ENCODE measurements at places on chromosomes 6 and 20.

- no peak for DNase-seq
These were observed 8.0 kb downstream of the ECT2L start for GRCh38 chr6:138803861-138804260.

DNA sequence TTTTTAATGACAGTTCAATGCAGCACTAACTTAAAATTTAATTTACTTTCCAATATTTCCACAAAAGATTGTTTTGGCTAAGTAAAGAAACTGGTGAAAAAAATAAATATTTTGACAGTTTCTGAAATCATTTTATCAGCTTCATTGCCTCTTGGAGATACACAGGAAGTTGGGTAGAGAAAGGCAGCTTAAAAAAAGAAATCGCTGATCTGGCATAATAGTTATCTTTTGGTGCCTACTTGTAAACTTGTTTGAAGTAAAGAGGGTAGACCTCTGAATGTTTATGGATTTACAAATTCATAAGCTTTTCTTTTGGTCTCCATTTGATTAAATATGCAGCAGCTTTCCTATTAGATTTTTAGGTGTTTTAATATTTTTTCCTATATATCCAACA, 103.4 kb downstream of the RTN4IP1 start:
- no peak for DNase-seq

DNA sequence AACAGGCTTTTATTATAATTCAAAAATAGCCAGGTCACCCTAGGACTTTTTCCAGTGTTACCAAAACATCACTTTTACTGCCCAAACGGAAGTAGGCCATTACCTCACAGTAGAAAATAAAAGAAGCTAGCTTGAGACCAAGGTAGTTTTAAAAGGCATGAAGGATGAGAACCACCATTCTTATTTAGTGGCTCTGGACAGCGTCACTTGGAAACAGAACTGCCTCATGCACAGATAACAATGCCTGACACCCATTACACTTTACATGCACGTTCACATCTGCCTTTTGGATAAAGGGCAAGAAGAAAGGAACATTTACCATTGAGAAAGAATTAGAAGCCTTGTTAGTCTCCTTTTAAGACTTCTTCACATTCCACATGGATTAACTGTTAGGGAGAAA, 1.9 kb upstream of the PAQR8 start:
- DNase-seq, result no peak

DNA sequence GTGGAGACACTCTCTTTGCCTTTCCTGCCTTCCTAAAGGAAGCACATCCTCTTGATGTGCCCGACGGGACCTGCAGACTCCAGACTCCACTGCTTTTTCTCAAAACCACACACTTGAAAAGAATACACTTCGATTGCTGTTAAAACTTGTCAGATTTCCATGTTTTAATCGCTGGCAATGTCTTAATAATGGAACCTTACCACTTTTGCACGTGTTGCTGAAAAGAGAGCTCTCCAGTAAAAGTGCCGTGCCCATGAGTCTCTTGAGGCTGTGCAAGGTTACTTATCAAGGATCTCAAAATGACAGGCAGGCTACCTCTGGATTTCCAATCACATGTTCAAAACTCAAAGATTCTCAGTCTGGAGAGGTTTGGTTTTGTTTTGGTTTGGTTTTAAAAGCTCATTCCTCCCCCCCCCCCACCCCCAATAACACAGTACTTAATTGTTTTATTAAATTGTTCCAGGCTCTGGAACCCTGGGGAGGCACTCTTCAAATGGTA, 12.0 kb upstream of the TFAP2A start:
- DNase-seq, result no peak

- no peak for DNase-seq
These were observed 27.6 kb downstream of the TINAG start for GRCh38 chr6:54335871-54336270.

DNA sequence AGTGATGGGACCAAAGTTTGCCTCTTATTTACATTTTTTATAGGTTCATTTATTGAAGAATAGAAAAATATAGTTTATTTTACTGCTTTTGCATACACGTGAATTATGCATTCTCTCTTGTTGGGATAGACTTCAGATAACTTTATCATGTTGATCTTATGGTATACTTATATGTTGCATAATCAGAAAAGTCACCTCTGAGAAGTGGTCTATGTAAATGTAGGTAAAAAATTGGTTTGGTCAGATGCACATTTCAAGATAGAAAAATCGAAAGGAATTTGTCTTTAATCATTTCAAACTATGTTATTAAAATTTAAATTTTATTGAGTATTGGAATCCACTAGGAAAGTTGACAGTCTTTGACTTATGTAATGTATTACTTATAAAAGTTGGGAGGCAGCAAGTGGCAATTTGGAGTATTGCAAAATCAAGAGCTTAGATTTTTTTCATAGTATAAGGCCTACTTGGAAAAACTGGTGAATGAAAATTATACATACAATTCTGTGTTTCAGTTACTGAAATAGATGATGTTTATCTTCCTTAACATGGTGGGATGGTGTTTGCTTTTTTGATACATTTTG, 2.4 kb downstream of the PHF3 start:
- DNase-seq, result no peak

- DNase-seq, result no peak
These were observed 144.5 kb downstream of the MAP3K7 start for GRCh38 chr6:90442366-90442765.

- DNase-seq, result no peak
These were observed 76.6 kb downstream of the PKHD1 start for GRCh38 chr6:52010806-52011205.

GRCh38 chr20:52105442-52106422, 85.8 kb downstream of the ZFP64 start:
- DNase-seq, result no peak

DNA sequence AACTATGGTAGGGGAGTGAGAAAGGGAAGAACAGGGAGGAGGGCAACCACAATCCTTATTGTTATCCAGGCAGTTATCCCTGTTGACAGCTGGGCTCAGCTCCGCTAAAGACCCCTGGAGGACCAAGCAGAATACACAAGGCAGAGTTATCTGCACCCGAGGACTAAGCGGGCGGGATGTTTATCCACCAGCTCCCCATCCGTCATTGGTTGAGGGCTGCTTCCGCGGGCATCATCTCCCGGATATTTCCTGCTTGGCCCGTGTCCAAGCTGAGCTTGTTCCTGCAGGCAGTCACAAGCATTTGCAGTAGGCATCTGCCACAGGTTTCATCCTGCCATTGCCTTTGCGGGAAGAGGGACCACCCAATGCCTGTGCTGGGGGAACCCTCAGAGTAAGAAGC, 102.1 kb downstream of the DLGAP4 start:
- no peak for DNase-seq

DNA sequence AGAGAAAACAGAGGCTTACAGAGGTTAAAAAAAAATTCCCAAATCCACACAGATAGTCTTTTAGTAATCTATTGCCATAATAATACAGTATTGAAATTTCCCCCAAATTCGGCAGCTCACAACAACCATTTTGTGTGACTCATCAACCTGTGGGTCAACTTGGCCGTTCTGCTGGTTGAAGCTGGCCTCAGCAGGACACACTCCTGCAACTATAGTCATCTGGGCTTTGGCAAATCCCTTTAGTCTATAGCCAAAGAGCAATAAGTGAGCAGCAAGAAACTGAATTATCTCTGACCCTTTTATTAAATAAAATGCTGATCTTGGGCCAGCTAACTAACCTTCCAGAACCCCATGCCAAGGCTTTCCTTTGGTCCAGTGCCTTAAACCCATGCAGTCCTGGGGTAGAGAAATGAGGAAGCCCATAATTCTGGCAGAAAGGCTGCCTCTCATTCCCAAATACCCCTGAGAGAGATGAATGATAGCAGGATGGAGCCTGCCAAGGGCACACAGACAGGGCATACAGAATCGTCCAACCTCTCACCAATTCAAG, 17.2 kb upstream of the SNAP25 start:
- no peak for DNase-seq

DNA sequence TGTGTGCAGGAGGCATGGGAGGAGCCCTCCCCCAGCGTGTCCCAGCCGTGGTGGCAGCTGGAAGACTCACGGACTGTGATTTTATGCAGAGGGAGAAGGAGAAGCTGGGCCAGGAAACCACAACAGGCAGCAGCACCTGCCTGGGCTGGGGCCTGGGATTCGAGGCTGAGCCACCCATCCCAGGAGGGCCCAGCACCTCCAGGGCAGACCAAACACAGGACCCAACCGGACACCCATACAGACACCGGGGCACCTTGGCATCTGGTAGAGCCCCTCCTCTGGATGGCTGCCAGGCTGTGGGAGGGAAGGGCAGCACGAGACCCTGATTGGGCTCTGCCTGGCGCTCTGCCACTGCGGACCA, 41.7 kb upstream of the CHRNA4 start:
- DNase-seq, result no peak

- DNase-seq, result no peak
These were observed 39.0 kb upstream of the AAR2 start for GRCh38 chr20:36197271-36197670.

- no peak for DNase-seq
These were observed 30.4 kb downstream of the IGF2R start for GRCh38 chr6:159999240-159999671.

GRCh38 chr6:147821295-147821897, 312.9 kb downstream of the SAMD5 start:
- DNase-seq, result no peak

DNA sequence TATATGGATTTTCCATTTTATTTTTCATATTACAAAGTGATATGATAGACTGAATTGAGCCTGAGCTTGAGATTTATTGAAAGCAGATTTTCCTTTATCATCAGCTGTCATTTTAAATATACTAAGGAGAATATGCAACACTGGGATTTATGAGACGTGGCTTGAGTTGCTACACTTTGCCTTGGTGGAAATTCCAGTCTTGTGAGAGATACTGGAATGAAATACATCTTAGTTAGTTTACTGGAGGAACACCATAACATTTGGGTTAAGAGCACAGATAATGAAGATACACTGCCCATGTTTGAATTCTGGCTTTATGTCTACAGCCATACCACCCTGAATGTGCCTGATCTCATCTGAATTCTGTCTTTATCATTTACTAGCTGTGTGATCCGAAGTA, 86.5 kb upstream of the IFNGR1 start:
- DNase-seq, result no peak

DNA sequence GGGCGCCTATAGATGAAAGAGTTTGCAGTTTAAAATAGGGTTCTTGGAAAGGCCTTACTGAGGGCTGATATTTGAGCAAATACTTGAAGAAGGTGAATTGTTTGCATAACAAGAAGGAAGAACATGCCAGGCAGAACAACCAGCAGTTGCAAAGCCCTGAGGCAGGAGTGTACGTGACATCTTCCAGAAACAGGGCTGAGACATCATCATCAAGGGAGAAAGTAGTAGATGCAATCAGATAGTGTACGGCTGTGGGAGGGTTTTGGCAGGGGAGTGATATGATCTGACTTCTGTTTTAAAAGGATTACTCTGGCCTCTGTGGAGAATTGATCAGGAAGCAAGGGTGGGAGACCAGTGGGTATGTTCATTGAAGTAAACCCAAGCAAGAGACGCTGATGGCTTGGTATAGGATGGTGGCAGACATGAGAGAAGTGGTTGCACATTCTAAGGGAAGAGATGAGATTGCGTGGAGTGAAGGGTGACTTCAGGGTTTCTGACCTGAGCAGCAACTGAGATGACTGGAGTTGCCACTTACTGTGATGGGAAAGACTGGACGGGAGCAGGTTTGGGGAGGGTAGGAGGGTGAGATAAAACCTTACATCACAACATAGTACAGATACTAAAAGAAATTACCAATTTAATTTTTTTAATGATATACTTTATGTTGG, 28.8 kb downstream of the RIOK1 start:
- DNase-seq, result no peak

DNA sequence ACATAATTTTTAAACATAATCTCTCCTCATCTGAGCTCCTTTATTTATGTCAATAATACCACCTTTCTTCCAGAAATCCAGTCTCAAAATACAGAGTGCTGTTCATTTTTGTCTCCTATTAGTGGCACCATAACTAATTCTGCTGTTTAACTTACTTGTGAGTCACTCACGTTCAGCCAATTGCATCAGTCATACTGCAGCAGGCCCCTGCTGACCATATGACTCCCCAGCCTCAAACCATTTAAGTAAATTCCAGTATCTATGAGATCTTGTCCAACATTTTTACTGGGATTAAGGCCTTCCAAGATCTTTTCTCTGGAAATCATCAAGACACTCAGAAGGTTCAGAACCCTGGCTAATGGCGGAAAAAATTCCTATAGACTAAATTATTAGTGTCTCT, 982.2 kb upstream of the MAP3K7 start:
- DNase-seq, result no peak
